ENCODE measurements at places on chromosomes 5 and 9.

- peak; percentile 75 for DNase-seq
Observed at GRCh38 chr5:78569441-78569840, 79.1 kb downstream of the LHFPL2 start.

DNA sequence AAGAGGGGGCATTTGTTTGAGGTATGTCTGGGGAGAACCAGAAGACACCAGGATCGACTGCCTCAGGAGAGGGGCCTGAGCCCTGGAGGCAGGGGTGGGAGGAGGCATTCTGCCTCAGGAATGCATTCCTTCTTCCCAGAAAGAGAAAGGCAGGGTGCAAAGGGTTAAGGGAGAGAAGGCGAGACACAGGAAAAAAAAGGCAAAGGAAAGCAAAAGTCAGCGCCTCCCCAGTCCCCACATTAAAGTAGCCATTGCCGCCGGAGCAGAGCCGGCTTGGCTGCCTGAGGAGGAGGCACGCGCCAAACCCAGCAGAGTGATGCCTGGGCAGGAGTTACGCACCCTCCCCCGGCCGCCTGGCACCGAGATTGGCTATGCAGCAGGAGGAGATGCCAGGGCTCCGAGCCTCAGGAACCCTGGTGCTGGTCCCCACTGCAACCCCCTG lies 123.8 kb upstream of the PHYKPL start:
- peak; percentile 68 for DNase-seq

DNA sequence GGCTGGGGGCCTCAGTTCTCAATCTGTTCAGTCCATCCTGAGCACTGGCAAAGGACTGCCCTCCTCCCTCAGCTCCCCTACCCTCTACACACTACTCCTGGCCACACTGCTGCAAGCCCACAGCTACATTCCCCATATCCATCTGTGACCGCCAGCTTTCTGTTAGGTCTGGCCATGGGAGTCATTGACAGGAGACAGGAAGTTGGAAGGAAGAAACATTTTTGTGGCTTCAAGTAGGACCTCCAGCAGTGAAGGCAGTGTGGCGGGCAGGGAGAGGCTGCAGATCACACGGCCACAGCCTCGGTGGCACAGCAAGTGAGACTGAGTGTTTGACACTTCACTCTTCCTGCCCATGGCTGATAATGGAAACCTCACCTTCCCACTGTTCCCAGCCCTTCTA lies 55.9 kb downstream of the SECISBP2 start:
- no peak for DNase-seq

DNA sequence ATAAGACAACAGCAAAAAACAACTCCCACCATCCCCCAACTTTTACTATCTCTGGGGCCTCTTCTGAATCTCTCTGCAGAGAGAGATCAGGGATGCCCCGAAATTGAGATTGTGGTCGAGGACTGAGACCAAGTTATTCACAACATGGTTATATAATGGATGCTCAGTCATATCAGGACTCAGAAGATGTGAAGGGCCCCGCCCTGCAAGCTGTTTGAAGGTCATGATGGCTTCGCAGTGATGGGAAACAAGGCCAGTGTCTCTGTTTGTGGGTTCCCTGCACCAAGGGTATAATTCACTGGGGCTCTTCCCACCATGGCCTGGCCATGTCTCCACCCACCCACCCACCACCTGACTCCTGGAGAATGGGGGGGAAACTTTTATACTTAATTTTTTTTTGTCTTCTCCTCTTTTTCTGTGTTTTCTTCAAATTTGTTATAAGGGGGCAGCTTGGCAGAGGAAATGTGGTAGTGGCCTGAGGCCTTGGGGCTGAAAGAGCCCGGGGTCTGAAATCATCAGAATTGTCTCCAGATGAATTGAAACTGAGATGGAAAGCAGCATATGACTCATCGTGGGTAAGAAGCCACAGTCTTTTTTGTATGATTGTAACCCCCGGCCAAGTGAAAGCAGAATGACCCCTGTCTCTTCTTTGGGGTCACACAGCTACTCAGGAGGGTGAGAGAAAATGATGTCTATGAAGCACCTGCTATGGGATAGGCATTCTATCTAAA lies 15.0 kb upstream of the TEX48 start:
- DNase-seq, result no peak

- peak; percentile 62 for DNase-seq
Observed at GRCh38 chr5:172887692-172888091, 53.6 kb downstream of the ERGIC1 start.

- DNase-seq, result peak; percentile 64
Observed at GRCh38 chr9:108272349-108272899, 583.4 kb downstream of the ACTL7B start.

- DNase-seq, result no peak
Observed at GRCh38 chr9:82247318-82247717, 258.7 kb downstream of the SPATA31D1 start.

GRCh38 chr5:1278216-1278615 lies 16.7 kb downstream of the TERT start:
- DNase-seq, result no peak
